ENCODE measurements at places on chromosomes 7 and 10. TPM values are rescaled to one million over a fixed set of nuclear protein-coding genes. Genes with fewer than 3 reads are reported as not detected.

The ATRNL1 gene
- total RNA-seq = 153 TPM

The MYPN gene
- 3.1 TPM for total RNA-seq

The PHKG1 gene
- 3.6 TPM for total RNA-seq

- no peak for DNase-seq
Observed at GRCh38 chr10:75170215-75170614, 40.4 kb upstream of the VDAC2 start.

GRCh38 chr7:45699726-45700390, 125.7 kb downstream of the ADCY1 start:
- DNase-seq = no peak

DNA sequence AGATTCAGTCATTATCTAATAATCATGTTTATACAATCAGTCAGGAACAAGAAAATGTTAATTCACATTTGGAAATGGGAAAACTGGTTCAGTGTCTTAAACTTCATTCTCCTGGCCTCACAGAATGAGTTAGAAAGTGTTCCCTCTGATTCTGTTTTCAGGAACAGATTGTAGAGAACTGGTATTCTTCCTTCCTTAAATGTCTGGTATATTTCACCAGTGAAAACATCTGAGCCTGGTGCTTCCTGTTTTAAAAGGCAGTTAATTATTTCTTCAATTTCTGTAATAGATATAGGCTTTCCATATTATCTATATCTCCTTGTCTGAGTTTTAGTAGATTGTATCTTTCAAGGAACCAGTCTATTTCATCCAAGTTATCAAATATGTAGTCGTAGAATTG, 97.1 kb upstream of the TMEM168 start:
- no peak for DNase-seq

DNA sequence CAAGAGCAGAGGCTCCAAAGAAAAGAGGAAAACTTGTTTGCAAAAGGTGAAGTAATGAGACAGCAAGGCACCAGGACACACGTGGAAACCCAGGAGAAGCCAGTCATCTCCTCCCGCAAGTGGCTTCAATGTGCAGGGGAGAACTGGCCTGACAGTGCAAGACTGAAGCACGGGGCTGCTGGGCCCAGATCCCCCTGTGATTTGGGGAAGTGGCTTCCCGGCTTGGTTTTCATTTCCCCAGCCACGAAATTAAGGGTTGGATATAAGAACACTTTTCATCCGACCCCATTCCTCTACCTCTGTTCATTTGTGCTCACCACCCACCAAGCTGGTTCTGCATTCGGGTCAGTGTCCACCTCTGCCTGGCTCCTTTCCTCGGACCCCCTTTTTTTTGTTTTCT, 306.4 kb downstream of the FGFR2 start:
- DNase-seq = no peak

DNA sequence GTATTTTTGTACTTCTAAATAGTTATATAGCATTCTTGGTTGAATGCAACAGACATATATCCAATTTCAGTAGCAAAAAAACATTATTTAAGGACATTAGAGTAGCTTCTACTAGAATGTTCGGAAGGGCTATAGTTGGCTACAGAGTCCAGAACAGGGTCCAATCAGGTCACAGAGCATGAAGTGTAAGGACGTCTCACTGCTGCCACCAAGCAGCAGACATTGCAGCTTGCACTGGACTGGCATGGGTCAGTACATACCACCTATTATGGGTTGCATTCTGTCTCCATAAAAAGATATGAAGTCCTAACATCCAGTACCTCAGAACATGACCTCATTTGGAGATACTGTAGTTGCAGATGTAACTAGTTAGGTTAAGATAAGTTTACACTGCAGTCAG, 87.3 kb downstream of the LHFPL3 start:
- no peak for DNase-seq

- no peak for DNase-seq
Observed at GRCh38 chr10:60942788-60943315, 1.1 kb downstream of the RHOBTB1 start.

All from urinary bladder (tissue), 4 donors.